ENCODE measurements at places on chromosomes 3 and 15.

DNA sequence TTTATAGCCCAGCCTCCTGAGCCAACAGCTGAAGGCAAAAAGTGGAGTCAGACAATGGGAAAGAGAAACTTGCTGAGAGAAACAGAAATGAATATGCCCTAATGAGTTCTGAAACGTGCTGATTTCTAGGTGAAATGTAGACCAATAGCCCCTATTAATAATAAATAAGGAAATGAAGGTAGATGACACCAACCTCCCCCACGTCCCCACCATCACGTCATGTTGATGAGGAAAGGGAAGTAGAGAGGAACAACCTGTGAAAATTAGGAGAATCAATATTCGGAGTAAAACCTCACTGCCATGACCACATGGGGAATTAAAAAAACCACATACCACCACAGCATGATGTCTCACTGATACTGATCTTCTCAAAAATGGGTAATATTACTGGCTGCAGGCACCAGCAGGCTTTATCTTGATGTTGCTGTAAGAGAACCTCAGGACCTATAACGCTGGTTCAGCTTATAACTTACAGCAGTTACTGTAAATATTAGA lies 64.0 kb downstream of the KAT2B start:
- no peak for DNase-seq

DNA sequence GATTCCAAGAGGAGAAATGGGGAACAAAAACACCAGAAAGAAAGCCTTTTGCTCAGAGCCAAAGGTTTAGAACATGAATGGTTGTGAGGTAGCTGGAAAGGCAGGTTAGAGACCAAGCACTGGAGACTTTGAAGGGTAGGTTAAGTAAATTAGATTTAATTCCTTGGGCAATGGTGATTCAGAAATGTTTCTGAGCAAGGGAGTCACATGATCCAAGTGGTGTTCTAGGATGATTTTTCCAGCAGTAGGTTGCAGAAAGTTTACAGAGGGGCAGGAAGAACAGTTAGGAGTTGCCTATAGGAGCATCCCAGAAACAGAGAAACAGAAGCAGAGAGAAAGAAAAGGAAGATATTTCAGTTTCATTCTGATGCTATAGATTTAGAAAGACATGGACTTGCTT lies 139.8 kb downstream of the WDR76 start:
- DNase-seq: no peak

DNA sequence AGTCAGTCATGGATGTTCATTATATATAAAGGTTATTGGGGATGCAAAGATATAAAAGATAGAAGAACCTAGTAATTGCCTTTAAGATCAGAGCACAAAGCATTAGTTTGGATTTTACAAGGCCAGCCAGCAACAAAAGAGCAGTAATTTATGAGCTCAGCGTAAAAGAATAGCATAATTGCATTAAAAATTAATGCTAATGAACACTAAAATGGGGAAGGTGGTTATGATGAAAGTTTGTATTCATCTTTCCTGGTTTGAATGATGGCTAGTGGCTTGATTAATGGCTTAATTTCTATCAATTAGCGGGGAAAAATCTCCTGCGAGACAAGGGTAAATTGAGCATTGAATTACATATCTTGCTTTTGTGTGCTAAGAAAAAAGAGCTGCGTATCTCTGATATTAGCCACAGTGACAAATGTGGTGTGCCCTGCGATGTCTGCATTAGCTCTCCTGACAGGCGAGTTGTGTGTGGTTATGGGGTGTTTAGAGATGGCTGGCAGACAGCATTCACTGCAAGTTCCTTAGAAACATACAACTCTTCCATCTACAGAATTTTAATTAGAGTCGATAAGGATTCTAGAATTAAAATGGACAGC lies 42.8 kb upstream of the MLF1 start:
- no peak for DNase-seq

- no peak for DNase-seq
These were observed 152.5 kb downstream of the MEX3B start for GRCh38 chr15:81893182-81893835.

DNA sequence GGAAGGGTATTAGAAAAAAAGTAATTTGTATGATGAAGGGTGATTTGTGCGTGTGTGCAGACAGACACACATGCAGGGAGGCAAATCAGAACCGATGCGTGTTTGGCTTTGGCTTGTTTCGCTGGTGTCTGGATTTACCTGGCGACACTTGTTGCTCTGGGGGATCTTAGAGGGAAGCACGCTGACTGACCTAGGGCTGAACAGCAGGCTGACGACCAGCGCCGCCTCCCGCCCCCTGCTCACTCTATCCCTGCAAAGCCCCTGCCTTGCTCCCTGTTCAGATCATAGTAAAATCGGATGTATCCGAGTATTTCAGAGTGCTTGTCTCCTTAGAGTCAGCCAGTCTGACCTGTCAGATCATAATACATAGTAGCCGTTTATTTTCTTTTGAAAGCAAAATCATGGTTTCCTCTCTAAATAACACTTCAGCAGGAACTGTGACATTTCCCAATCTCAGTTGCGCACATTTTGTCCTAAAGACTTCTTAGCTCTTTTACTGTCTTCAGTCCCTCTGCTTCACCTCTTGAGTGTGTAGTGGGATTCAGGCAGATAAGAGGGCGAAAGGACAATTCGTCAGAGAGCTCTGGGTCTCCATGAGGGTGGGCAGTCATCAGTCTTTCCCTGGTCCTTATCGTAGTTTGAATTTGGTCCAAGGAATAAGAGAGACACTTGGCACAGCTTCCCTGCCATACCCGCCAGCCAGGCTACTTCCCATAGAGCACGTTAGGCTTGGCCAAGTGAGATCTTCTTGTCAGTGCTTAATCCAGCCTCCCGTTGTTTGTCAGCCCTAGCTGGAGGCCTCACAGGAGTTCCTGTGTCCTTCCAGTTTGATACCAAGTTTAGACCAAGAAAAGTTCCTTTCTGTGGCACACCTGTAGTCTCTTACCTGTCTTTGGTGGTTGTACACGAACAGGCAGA lies 97.4 kb downstream of the PGPEP1L start:
- DNase-seq: no peak

- DNase-seq: no peak
These were observed at the start of gene SLC51B for GRCh38 chr15:65044724-65045481. Gene SLC51B (plus strand): TSS chr15:65045387. CDS start chr15:65050005, 4,618 bp downstream.

DNA sequence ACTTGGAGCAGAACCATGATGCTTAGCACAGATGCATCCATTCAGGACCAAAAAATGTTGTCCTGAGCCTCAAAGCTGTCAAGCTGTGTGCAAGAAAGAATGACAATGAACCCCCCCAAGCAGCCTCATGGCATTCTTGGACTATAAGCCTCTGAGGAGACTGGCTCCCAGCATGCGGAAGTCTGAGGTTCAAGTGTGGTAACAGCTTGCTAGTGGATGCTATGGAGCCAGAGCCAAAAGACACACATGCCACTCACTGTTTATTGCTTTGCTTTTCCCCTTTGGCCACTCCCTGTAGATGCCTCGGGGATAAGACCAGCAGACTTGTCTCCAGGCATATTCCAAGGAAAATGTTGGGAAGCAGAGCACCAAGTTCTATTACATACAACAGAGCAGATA lies 38.2 kb upstream of the SNRK start:
- no peak for DNase-seq

DNA sequence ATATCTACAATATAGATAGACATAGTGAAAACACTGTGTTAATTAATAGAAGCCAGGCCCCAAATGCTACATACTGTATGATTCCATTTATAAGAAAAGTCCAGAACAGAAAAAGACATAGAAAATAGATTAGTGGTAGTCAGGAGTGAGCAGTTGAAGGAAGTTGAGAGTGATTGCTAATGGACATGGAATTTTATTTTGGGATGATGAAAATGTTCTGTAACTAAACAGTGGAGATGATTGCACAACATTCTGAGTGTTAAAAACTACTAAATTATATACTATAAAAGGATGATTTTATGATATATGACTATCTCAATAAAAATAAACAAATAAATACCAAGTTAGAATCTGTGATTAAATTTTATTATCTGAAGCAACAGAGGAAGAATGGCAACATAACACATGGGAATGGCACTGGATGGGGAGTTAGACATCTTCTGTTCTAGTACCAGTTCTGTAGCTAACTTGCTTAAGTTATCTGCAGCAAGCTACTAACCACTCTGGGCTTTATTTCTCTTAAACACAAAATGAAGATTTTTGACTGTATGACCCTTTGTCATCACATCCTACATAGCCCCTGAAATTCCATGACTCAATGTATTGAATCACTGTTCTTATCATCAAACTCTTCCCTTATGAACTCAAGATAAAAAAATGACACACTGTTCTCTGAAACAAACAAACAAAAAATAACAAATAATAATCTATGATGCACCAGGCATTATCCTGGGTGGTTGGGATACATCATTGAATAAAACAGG lies 612.7 kb downstream of the TBL1XR1 start:
- no peak for DNase-seq

GRCh38 chr3:45131201-45131600 lies 15.0 kb downstream of the CDCP1 start:
- no peak for DNase-seq

Measured in HTR-8/SVneo (cell line).